ENCODE measurements at places on chromosomes 16 and 17. TPM values are rescaled to one million over a fixed set of nuclear protein-coding genes. Genes with fewer than 3 reads are reported as not detected.
A peak's percentile ranks its signal among the peaks of the same experiment; 100 is the strongest.

- H3K27ac ChIP-seq = no peak within 1 kb of the TSS
- no peaks in the 10 kb centered on the region for H3K27me3 ChIP-seq
- H3K4me1 ChIP-seq = peaks cover 39% of the 10 kb centered on the region
- no peaks in the 10 kb centered on the region for H3K36me3 ChIP-seq
These were observed at the start of gene CSF3 for GRCh38 chr17:40015005-40015997. Gene CSF3 (plus strand): TSS chr17:40015440. CDS start chr17:40015475, 35 bp downstream.

GRCh38 chr17:9299695-9300094 is 275.9 kb downstream of the STX8 start:
- H3K4me1 ChIP-seq = no peaks in the 10 kb centered on the region
- no peak overlapping the region for H3K27ac ChIP-seq
- no peaks in the 10 kb centered on the region for H3K27me3 ChIP-seq

GRCh38 chr16:73396556-73396955 is 348.6 kb upstream of the ZFHX3 start:
- no peak for DNase-seq
- no peak overlapping the region for H3K4me3 ChIP-seq
- no peak overlapping the region for H3K27ac ChIP-seq

DNA sequence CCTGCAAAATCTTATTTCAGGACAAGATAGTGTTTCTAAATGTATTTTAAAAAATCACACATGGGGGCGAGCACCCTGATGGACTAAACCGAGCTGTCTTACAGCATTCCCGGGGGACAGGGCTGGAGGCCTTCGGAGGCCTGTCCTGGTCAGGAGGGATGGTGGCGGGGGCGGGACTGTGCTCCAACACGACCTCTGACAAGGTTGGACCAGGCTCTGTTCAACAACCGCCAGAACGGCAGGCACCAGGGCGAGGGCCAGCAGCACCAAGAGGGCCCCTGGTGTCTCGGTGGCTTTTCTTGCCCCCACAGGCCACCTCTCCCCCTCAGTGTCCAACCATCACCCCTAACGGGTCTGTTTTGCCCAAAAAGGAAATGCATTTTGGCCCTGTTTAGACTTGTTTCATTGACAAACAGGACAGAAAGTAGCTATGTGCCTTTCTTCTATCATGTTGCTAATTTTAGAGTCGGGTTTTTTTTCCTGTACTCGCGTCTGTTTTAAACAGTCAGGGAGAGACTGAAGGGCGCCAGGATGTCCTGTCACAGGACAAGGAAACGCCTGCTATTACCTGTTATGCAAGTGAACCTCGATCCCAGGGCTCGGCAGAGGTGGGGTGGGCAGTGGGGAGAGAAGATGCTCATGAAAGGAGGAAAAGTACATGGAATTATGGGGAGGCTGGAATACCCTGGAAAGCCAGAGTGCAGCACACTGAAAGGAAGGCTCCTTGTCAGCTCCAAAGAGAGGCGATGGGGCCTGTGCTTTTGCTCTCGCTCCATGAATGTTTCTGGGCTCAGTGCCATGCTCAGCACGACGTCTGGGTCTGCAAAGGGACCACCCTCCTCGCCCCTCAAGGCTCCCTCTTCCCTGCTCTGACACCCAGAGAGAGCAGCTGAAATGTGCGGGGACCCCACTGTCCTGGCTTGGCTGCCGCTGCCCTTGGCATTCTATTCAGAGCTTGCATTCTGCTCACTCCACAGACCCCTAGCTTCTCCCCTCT is 11.9 kb downstream of the TMEM204 start:
- DNase-seq = peak; percentile 86
- no peaks in the 10 kb centered on the region for H3K27me3 ChIP-seq
- H3K36me3 ChIP-seq = no peaks in the 10 kb centered on the region
- H3K27ac ChIP-seq = peak overlapping the region; percentile 94
- peaks cover 90% of the 10 kb centered on the region for H3K4me1 ChIP-seq
- peak overlapping the region; percentile 23 for H3K4me3 ChIP-seq

DNA sequence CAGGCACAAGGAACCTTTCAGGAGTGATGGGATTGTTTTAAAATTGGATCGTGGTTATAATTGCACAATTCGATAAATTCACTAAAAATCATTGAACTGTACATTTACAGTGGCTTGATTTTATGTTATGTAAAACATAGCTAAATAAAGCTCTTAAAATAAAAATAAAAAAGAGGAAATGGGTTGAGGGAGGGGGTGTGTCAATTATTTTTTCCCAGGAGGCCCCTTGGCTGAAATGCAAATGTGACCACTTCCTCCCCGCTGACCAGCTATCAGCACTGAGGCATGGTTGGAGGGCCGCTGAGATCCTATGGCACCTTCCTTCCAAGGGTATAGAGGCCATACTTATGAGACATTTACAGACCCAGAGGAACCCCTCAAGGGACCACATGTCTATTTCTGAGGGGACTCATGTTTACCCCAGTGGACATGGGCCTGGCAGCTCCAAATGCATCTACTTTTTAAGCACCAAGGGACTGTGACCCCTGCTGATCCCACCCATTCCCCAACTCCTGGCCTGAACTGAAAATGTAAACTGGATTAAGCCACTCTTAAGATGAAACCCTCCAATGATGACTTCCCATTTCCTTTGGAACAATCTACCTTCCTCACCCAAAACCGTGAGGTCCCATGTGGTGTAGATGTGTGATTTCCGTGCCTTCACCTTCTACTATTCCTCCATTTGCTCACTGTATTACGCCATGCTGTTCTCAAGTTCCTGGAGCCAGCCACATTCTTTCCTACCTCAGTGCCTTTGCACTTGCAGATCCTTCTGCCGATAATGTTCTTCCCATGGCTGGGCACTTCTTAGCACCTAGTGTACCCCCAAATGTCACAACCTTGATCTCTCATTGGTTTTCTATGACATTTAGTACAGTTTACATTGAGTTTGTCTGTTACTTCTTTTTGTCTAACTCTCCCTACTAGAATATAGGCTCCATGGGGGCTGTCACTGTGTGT is 2.8 kb upstream of the IL21R start:
- H3K4me1 ChIP-seq = peaks cover 14% of the 10 kb centered on the region
- no peak overlapping the region for H3K27ac ChIP-seq
- H3K4me3 ChIP-seq = no peak overlapping the region
- no peaks in the 10 kb centered on the region for H3K27me3 ChIP-seq
- H3K36me3 ChIP-seq = no peaks in the 10 kb centered on the region

DNA sequence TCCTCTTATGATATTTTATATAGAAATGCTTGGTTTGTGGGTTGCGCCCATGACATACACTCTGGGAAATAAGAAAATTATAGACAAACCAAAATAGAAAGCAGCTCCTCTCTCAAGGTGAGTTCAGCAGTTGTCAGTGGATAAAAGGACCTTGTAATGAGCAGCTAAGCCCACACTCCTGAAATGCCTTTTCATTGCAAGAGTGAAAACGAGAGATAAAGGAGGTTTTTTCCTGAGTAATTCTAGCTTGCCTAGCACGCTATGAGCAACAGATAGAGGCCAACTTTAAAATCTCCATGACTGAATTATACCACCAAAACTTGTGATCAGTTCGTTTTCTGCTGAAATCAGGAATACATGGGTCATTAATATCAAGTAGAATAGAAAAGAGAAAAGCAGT is 261.8 kb upstream of the CACNG5 start:
- H3K36me3 ChIP-seq = no peaks in the 10 kb centered on the region
- no peaks in the 10 kb centered on the region for H3K27me3 ChIP-seq
- H3K4me1 ChIP-seq = no peaks in the 10 kb centered on the region
- no peak overlapping the region for H3K27ac ChIP-seq
- H3K4me3 ChIP-seq = no peak overlapping the region

- no peaks in the 10 kb centered on the region for H3K36me3 ChIP-seq
- H3K4me1 ChIP-seq = peaks cover 14% of the 10 kb centered on the region
- no peak overlapping the region for H3K27ac ChIP-seq
- no peak for DNase-seq
- H3K27me3 ChIP-seq = no peaks in the 10 kb centered on the region
These were observed 5.9 kb downstream of the SCARF1 start for GRCh38 chr17:1639549-1640180.

Gene TMEM114
- not detected for total RNA-seq

Gene SGCA
- total RNA-seq = 151 TPM

Gene LPO
- not detected for total RNA-seq

Gene AIPL1
- not detected for total RNA-seq

Gene PRSS33
- not detected for total RNA-seq

Gene ABI3
- total RNA-seq = 4.9 TPM

Gene DNAH3
- 1.0 TPM for total RNA-seq

Gene MT4
- not detected for total RNA-seq

Gene KCNJ2
- total RNA-seq = 39.4 TPM

Data from heart left ventricle (tissue), 16 donors.